ENCODE measurements at places on chromosomes 4 and X.

- no peaks in the 10 kb centered on the region for H3K36me3 ChIP-seq
- H3K4me3 ChIP-seq = no peak overlapping the region
- H3K27me3 ChIP-seq = no peaks in the 10 kb centered on the region
Observed at GRCh38 chr4:33013282-33013681, 2293.1 kb downstream of the PCDH7 start.

DNA sequence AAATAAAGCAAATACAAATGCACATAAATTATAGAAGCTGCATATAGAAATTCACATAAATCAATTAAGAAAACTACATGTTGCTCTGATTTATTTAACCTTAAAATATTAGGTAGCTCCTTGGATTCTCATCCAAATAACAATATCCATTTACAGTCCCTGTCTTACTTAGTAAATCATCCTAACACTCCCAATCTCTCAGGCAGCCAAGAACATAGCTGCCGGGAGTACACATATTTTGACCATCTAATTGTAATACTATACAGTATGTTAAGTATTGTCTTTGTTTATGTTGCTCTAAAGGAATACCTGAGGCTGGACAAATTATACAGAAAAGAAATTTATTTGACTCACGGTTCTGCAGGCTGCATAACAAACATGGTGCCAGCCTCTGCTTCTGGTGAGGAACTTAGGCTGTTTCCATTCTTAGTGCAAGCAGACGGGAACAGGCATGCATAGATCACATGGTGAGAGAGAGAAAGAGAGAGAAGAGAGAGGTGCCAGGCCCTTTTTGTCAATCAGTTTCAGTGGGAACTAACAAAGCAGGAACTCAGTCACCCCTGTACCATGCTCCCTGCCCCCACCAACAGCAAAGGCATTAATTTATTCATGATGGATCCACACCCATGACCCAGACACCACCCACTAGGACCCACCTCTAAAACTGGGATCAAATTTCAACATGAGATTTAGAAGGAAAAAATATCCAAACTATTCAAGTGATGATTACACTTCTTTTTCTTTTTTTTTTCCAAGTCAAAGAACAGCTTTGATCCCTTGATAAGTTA, 614.8 kb upstream of the TECRL start:
- no peaks in the 10 kb centered on the region for H3K27me3 ChIP-seq
- DNase-seq = no peak
- peak overlapping the region; percentile 81 for H3K27ac ChIP-seq
- H3K4me1 ChIP-seq = peaks cover 28% of the 10 kb centered on the region

DNA sequence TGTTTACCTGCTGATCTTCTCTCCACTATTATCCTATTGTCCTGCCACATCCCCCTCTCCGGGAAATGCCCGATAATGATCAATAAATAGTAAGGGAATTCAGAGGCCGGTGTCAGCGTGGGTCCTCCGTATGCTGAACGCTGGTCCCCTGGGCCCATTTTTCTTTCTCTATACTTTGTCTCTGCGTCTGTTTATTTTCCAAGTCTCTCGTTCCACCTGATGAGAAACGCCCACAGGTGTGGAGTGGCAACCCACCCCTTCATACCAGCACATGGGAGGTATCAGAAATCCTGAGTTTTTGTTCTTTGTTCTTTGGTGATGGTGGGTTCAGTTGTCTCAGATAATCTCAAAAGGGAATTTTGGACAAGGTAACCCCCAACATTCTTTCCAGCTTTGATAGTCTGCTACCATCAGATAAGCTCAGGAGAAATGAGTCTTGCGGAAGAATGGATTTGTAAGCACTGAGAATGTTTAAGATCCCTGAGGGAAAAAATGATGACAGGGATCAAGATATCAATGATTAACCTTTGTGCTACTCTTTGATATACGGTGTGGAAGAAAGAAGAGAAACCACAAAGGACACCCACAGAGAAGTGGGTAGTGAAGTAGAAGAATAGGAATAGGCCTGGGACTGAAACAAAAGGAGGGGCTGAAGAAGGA, 117.9 kb downstream of the CEP44 start:
- H3K27ac ChIP-seq = peak overlapping the region; percentile 62
- H3K27me3 ChIP-seq = no peaks in the 10 kb centered on the region
- DNase-seq = no peak
- H3K4me1 ChIP-seq = peaks cover 46% of the 10 kb centered on the region

GRCh38 chr4:62377245-62377644, 1177.1 kb downstream of the ADGRL3 start:
- no peak for DNase-seq
- H3K4me3 ChIP-seq = no peak overlapping the region
- peaks cover 2% of the 10 kb centered on the region for H3K27me3 ChIP-seq

DNA sequence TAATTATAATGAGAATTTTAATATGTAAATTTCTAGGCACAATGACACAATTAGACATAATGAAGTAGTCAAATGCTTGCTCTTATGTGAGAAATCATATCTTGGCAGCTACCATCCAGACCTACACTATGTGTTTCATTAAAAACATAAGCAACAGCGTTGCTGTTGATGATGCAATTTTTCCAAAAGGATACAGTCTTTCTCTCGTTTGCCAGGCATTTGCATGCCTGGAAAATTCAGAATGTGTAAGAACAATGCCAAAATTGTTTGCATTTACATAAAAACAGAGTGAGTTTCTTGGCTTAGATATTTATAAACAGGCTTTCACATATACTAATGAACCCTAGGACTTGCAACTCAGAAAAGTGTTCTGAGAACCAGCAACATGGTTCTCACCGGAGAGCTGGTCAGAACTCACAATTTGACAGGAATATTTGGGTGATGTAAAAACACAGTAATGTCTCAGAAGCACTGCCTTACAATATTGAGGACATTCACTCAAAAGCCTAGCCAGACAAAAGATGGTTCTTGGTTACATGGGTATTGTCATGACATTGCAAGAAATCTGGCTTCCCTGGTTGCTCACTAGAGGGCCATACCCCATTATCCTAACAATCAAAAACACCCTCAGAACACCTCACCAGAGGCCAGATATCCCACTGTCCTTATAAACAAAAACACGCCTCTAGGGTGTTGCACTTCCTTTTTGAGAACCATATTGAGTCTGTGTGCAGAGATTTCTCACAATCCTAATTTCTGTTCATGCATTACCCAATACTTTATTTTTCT, 1029.0 kb upstream of the AGA start:
- no peak overlapping the region for H3K27ac ChIP-seq
- H3K4me3 ChIP-seq = no peak overlapping the region
- H3K27me3 ChIP-seq = no peaks in the 10 kb centered on the region

DNA sequence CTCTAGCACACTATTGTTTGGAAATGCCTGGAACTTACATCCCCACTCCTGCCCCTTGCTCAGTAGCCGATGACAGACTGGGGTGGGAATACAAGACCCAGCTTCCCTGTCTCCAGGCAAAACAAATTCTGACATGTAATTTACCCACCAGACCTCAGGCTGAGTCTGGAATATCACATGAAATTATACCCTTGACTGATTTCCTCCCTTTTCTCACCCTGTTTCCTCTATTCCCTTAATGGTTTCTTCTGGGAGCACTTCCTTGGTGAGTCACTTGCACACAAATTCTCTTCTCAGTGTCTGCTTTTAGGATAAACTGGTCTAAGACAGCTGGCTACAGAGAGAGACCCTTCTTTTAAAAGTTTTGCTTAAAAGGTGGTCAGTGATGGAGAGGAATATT, 65.8 kb upstream of the DIPK2B start:
- no peaks in the 10 kb centered on the region for H3K36me3 ChIP-seq
- no peak for DNase-seq
- no peak overlapping the region for H3K27ac ChIP-seq

- DNase-seq = no peak
- no peaks in the 10 kb centered on the region for H3K4me1 ChIP-seq
- H3K27me3 ChIP-seq = no peaks in the 10 kb centered on the region
- no peak overlapping the region for H3K27ac ChIP-seq
- peaks cover 3% of the 10 kb centered on the region for H3K36me3 ChIP-seq
Observed at GRCh38 chr4:101022151-101023024, 324.9 kb downstream of the PPP3CA start.

DNA sequence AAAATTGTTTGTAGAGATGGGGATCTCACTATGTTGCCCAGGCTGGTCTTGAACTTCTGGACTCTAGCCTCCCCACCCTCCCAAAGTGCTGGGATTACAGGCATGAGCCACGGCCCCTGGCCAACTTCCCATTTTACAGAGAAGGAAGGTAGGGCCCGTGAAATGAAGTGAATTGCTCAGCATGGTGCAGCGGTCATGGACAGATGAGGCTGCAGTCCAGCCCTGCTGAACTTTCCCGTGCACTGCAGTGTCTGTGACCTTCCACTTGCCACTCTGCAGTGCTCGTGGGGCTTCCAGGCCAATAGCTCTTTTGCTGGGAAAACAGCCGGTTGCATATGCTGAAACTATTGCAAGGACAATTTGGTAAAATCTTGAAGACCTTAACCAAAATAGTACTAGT, 454.4 kb upstream of the FAT1 start:
- peaks cover 29% of the 10 kb centered on the region for H3K4me1 ChIP-seq
- H3K36me3 ChIP-seq = no peaks in the 10 kb centered on the region
- H3K27ac ChIP-seq = no peak overlapping the region

- no peaks in the 10 kb centered on the region for H3K27me3 ChIP-seq
- peaks cover 13% of the 10 kb centered on the region for H3K36me3 ChIP-seq
- DNase-seq = no peak
- H3K27ac ChIP-seq = no peak overlapping the region
- H3K4me3 ChIP-seq = no peak overlapping the region
Observed at GRCh38 chr4:78369679-78370078, 181.9 kb upstream of the ANXA3 start.

DNA sequence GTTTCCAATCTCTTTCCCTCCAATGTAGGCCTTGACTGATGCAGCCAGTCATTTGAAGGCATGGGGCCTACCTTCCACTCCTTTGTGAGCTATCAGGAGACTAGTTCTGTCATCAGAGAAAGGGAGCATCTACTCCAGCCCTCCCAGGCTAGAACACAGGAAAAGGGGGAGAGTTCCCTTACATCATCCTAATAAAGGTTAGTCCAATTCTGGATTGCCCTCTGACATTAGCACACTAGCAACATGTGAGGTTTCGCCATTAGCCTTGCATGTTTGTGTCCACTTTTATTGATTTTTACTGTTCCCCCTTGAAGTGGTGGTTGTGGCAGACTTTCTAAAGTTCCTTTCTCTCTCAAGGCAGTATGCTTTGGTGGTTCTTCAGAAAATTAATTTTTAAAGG, 67.3 kb downstream of the ZFX start:
- no peaks in the 10 kb centered on the region for H3K27me3 ChIP-seq
- no peak for DNase-seq
- no peak overlapping the region for H3K4me3 ChIP-seq
- H3K4me1 ChIP-seq = peaks cover 36% of the 10 kb centered on the region
- H3K36me3 ChIP-seq = peaks cover 8% of the 10 kb centered on the region

GRCh38 chrX:127404161-127404560, 584.6 kb downstream of the PRR32 start:
- H3K4me1 ChIP-seq = no peaks in the 10 kb centered on the region
- H3K27ac ChIP-seq = no peak overlapping the region
- H3K4me3 ChIP-seq = no peak overlapping the region
- no peaks in the 10 kb centered on the region for H3K36me3 ChIP-seq

- H3K27ac ChIP-seq = no peak overlapping the region
- H3K4me1 ChIP-seq = no peaks in the 10 kb centered on the region
- no peaks in the 10 kb centered on the region for H3K27me3 ChIP-seq
- H3K36me3 ChIP-seq = peaks cover 69% of the 10 kb centered on the region
Observed at GRCh38 chr4:1337376-1337831, 9.6 kb upstream of the UVSSA start.

All from mesothelial cell of epicardium (in vitro differentiated cells).